Sciatic nerve (tissue), 2 donors: ENCODE measurements at places on chromosomes 1 and 21. TPM values are rescaled to one million over a fixed set of nuclear protein-coding genes. Genes with fewer than 3 reads are reported as not detected.

DNA sequence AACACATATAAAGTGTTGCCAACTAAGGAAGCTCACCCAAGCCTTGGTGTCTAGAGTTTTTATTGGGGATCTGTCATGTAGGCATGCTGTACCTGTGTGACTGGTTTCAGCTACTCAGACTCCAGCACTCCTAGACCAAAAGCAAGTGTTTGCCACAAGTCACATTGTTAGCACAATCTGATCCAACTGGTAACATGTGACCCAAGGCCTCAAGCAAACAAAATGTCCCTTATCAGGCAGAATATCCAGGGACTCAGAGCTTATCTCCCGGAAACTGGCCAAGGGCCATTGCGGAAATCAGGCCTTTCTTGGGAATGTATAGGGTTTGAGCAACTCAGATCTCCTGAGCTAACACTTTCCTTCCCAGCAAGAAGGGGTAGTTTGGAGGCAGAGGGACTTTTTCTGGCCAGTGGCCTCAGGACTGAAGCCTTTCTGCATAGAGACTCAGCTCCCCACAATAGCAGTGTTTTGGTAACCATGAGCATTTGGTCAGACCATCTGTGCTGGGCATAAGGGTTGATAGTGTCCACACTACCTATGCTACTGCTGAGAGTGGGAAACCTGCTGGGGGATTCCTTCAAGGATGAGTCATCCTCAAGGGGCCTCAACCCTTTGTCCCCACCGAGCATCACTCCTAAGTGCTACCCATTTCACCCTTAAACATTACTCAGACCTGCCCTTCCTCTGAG lies 29.6 kb downstream of the NHLH2 start:
- no peak for DNase-seq

- no peak for DNase-seq
Observed at GRCh38 chr1:212353181-212353580, 61.5 kb downstream of the PACC1 start.

- no peak for DNase-seq
Observed at GRCh38 chr1:246588159-246588721, 22.0 kb downstream of the CNST start.

DNA sequence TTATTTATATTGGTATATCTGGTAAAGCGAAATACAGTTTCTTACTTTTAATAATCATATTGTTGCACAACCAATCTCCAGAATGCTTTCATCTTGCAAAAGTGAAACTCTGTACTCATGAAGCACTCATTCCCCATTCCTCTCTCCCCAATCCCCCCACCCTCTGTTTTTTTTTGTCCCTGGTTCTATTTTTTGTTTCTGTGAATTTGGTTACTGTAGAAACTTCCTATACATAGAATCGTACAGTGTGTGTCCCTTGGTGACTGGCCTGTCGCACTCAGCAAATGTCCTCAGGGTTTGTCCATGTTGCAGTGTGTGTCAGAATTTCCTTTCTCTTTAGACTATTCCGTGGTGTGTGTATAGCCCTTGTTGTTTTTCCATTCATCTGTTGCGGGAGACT lies 7.9 kb upstream of the NLRP3 start:
- no peak for DNase-seq

GRCh38 chr1:21341517-21342078 lies 51.3 kb upstream of the ECE1 start:
- DNase-seq, result no peak

- no peak for DNase-seq
Observed at GRCh38 chr1:26574719-26575251, 45.2 kb downstream of the RPS6KA1 start.

DNA sequence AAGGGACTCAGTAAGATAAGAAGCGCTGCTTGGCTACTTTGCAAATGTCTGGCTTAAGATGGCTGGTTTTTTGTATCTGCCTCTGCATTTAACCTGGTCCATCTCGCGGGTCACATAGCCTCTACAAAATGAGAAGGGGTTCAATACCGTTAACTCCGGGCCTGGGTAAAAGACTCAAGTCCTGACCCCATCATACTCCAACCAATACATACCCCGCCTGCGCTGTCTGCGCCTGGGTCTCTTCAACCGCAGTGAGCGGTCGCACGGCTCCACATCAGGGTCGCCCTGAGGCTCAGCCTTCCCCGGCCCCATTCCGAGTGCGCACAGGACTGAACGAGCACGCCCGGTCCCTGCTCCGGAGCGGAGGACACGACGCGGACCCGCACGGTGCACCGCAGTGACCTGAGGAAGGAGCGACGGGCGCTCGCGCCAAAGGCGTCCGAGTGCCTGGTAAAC lies 558 bp upstream of the PGD start:
- DNase-seq, result no peak

GRCh38 chr1:238139713-238140112 lies 249.0 kb upstream of the ZP4 start:
- DNase-seq, result no peak

DNA sequence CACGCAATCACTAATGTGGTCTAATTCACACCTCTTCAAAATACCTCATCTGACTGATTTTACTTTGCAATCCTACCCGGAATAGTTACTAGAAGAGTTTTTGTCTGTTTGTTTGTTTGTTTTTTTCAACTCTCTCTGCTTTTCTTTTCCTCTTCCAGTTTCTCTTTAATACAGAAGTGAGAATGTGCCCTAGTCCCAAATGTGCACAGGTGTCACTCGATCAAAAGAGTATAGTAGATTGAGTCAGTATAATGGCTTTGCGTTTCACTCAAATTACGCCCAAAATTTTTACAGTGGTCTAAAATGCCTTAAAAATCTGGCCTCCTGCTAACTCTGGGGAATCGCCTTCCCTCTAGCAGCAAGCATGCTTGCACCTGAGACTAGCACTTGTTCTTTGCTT lies 1536.8 kb downstream of the KCNT2 start:
- no peak for DNase-seq

DNA sequence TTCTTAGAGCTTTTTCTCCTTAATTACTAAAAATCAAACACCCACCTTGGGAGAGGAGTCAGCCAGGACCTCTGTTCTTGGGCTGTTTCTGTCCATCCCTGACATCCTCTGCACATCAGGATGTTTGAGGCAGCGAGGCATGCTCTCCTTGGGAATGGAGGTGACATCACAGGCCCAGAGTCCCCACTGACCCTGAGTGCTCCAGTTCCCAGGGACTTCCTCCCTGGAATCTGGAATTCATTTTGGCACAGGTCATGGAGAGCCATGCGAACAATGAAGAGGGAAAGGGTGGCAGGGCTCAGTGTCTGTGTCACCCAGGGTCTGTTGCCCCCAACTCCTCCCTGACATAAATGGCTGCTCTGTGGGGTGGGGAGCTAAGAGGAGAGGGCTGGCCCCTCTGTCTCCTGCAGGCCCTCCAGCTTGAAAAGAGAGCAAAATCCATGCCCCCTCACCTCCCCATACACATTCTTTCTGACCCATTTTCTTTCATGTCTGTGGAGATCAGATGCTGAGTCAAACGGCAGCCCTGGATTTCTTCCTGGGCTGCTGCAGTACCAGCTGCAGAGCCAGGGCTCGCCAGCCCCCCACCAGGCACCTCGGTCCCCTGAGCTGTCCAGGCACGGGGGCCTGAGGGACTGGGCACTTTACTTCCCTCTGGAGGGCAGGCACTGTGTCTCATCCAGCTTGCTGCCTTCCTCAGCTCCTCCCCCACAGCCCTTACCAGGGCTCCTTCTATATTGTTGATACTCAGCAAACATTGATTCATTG lies 102.0 kb downstream of the NMNAT2 start:
- DNase-seq, result no peak

- DNase-seq, result no peak
Observed at GRCh38 chr1:210262897-210263272, 30.3 kb downstream of the SERTAD4 start.

- DNase-seq, result no peak
Observed at GRCh38 chr1:170385750-170386149, 146.2 kb upstream of the GORAB start.

GRCh38 chr21:39072468-39072867 lies 110.8 kb downstream of the PSMG1 start:
- no peak for DNase-seq

- DNase-seq, result no peak
Observed at GRCh38 chr1:113783254-113784103, 24.2 kb upstream of the PHTF1 start.

Gene CRP
- total RNA-seq, result 0.22 TPM

Gene TMEM52
- 0.80 TPM for total RNA-seq

Gene KDF1
- total RNA-seq, result not detected

Gene CHRM3
- 1.4 TPM for total RNA-seq

Gene GPATCH2
- 18.4 TPM for total RNA-seq

Gene CCDC28B
- total RNA-seq, result 3.7 TPM
